ENCODE measurements at places on chromosomes 13 and 19. TPM values are rescaled to one million over a fixed set of nuclear protein-coding genes. Genes with fewer than 3 reads are reported as not detected.

Gene TCF3
- 56.9 TPM for total RNA-seq

Gene MAST1
- total RNA-seq: not detected

Gene CGB3
- total RNA-seq: not detected

Gene ZNF837
- total RNA-seq: 1.6 TPM

Gene CD79A
- total RNA-seq: 0.29 TPM

Gene TMC4
- 3.0 TPM for total RNA-seq

Gene PLIN5
- total RNA-seq: 3.5 TPM

DNA sequence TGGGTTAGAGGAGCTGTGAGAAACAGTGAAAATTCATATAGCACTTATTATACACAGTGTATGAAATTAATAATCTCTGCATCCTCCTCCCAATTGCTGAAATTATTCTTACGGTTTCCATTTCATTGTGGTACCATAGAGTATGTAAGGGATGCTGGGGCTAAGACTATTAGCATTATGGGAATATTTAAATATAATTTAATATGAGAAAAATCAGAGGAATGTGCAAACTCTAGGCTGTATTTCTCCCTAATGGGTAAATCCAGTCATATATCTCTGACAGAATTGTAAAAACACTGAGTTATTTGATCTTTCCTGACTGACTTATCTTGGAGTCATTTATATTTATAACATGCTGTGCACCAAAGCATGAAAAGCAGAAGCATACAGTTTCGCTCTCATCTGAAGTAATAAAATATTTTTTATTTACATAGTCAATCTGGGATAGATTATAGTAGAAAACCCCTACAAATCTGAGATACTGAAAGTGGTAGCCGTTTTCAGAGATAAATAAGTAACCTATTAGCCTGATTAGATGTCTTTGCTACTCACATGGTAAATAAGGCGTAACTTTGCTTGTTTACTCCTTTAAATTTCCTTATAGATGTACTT is 34.9 kb downstream of the LRCH1 start:
- peak overlapping the region; percentile 47 for H3K27ac ChIP-seq
- DNase-seq: no peak
- H3K4me3 ChIP-seq: no peak overlapping the region
- no peaks in the 10 kb centered on the region for H3K36me3 ChIP-seq
- H3K4me1 ChIP-seq: peaks cover 11% of the 10 kb centered on the region

GRCh38 chr13:34414616-34415015 is 527.5 kb upstream of the NBEA start:
- H3K4me1 ChIP-seq: no peaks in the 10 kb centered on the region
- no peak overlapping the region for H3K4me3 ChIP-seq
- no peaks in the 10 kb centered on the region for H3K27me3 ChIP-seq
- H3K36me3 ChIP-seq: no peaks in the 10 kb centered on the region

DNA sequence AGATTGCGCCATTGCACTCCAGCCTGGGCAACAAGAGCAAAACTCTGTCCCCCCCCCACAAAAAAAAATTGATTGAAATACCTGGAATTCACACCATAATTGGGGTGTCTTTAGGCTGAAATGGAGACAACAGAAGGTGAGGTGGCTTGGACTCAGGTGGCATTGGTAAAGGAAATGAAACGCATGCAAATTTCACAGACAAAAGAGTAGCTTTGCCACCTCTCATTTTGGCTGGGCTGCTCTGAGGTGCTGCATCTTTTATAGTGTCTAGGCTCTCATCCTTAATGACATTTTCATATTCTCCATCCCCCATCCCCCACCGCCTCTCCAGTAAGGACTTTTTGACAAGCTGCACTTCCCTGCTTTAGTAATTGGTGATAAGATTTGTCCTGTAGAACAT is 6.9 kb downstream of the UBE2L5 start:
- DNase-seq: no peak
- no peaks in the 10 kb centered on the region for H3K27me3 ChIP-seq
- no peaks in the 10 kb centered on the region for H3K36me3 ChIP-seq
- H3K27ac ChIP-seq: peak overlapping the region; percentile 88

GRCh38 chr13:52161181-52161646 is 1.8 kb upstream of the NEK3 start:
- H3K27ac ChIP-seq: no peak overlapping the region
- no peaks in the 10 kb centered on the region for H3K36me3 ChIP-seq
- no peaks in the 10 kb centered on the region for H3K4me1 ChIP-seq
- DNase-seq: no peak
- H3K27me3 ChIP-seq: no peaks in the 10 kb centered on the region

DNA sequence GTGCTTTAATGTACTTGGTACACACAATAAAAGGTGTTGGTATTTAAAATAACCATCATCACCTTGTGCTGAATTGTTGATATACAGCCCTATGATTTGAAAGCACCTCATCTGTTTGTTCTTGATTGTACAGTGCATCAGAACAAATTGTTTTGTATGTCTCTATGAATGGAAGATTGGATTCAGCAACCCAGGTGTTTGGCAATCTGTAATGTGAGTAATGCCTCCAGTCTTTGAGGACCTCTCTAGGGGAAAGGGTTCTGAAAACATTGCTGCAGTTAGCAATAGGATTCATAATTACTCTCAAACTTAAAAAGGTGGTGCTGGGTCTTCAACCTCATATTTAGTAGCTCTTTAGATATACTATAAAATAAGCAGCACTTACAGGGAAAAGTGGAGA is 341.8 kb downstream of the OXGR1 start:
- H3K36me3 ChIP-seq: no peaks in the 10 kb centered on the region
- no peak overlapping the region for H3K27ac ChIP-seq
- DNase-seq: no peak
- no peak overlapping the region for H3K4me3 ChIP-seq

- H3K36me3 ChIP-seq: no peaks in the 10 kb centered on the region
- peak overlapping the region; percentile 88 for H3K4me3 ChIP-seq
- H3K27me3 ChIP-seq: no peaks in the 10 kb centered on the region
- DNase-seq: peak; percentile 44
Measured at GRCh38 chr13:75480671-75481175, 1.2 kb downstream of the TBC1D4 start.

DNA sequence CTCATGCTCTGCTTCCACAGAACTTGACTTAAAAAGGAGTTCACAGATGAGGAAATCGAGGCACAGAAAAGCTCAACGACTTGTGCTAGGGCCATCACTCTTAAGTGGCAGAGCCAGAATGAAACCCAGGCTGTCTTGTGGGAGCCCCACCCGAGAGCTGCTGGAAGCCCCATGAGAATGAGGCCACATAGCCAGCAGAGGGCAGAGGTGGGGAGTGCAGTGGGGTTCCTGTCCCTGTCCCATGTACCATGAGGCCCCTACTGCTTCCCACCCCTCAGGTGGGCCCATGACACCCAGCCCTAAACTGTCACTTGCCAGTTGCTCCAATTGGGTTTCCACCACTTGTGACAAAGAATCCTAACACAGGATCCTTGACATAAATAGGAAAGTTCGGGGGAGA is 175.9 kb downstream of the IRS2 start:
- no peaks in the 10 kb centered on the region for H3K27me3 ChIP-seq
- H3K27ac ChIP-seq: no peak overlapping the region
- no peaks in the 10 kb centered on the region for H3K4me1 ChIP-seq
- no peaks in the 10 kb centered on the region for H3K36me3 ChIP-seq

DNA sequence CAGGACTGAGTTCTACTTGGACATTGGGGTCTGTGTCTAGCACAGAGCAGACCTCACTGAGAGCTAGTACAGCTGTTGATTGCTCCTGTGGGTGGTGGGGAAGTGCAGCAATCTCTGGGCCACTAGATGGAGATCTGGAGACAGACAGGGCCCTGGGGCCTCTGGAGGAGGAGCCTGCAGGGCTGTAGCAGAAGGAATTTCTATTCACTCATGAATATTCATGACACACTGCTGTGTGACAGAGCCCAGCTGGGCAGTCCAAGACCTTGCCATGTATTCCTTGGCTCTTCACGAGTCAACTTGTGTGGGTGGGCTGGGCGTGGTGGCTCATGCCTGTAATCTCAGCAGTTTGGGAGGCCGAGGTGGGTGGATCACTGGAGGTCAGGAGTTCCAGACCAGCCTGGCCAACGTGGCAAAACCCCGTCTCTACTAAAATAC is 37.5 kb downstream of the SUGP2 start:
- H3K4me1 ChIP-seq: no peaks in the 10 kb centered on the region
- no peaks in the 10 kb centered on the region for H3K36me3 ChIP-seq
- no peak overlapping the region for H3K27ac ChIP-seq
- DNase-seq: no peak

DNA sequence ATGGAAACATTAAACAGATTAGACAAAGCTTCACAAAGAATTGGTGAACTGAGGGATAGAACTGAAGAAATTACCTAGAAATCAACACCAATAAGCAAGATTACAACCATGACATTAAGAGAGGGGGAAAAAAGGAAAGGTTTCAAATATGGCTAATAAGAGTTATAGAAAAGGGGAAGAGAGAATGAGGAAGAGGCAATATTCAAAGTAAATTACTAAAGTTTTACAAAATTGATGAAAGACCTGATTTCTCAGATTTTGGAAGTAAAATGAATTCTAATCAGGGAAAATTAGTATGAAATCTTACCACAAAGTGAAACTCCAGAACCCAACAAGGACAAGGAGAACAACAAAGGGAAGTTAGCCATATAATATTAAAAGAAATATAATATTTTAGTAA is 187.4 kb downstream of the NBEA start:
- no peaks in the 10 kb centered on the region for H3K4me1 ChIP-seq
- no peak for DNase-seq
- H3K27me3 ChIP-seq: no peaks in the 10 kb centered on the region

GRCh38 chr13:56528040-56528790 is 612.5 kb upstream of the PRR20A start:
- H3K27me3 ChIP-seq: no peaks in the 10 kb centered on the region
- no peak overlapping the region for H3K27ac ChIP-seq
- DNase-seq: no peak
- no peaks in the 10 kb centered on the region for H3K36me3 ChIP-seq
- H3K4me1 ChIP-seq: no peaks in the 10 kb centered on the region

DNA sequence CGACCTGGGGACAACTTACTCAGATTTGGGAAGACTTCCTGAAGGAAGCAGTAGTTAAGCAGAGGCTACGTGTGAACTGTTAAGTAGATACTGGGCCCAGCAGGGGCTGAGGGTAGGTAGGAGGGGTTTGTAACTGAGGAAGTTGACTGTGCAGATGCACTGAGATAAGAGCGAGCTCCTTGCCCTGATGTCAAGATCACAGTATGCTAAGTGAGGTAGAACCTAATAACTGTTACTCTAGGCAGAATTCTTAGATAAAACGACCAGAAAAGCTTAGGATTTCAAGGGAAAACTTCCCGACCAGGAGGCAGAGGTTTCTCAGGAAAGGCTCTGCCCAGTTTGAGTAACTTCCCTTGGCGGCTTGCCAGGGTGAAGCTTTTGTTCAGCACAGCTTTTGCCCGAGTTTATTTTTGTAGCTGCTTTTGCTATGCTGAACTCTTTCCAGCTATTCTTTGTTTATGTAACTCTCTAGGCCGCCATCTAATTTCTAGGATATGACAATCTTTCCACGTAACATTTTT is 632.1 kb downstream of the DIAPH3 start:
- H3K4me3 ChIP-seq: no peak overlapping the region
- H3K4me1 ChIP-seq: no peaks in the 10 kb centered on the region
- peak; percentile 25 for DNase-seq
- H3K36me3 ChIP-seq: no peaks in the 10 kb centered on the region
- no peaks in the 10 kb centered on the region for H3K27me3 ChIP-seq

GRCh38 chr13:29750183-29750530 is 100.3 kb downstream of the UBL3 start:
- H3K4me3 ChIP-seq: no peak overlapping the region
- H3K4me1 ChIP-seq: no peaks in the 10 kb centered on the region
- no peak for DNase-seq
- H3K36me3 ChIP-seq: no peaks in the 10 kb centered on the region
- H3K27ac ChIP-seq: no peak overlapping the region
- no peaks in the 10 kb centered on the region for H3K27me3 ChIP-seq

DNA sequence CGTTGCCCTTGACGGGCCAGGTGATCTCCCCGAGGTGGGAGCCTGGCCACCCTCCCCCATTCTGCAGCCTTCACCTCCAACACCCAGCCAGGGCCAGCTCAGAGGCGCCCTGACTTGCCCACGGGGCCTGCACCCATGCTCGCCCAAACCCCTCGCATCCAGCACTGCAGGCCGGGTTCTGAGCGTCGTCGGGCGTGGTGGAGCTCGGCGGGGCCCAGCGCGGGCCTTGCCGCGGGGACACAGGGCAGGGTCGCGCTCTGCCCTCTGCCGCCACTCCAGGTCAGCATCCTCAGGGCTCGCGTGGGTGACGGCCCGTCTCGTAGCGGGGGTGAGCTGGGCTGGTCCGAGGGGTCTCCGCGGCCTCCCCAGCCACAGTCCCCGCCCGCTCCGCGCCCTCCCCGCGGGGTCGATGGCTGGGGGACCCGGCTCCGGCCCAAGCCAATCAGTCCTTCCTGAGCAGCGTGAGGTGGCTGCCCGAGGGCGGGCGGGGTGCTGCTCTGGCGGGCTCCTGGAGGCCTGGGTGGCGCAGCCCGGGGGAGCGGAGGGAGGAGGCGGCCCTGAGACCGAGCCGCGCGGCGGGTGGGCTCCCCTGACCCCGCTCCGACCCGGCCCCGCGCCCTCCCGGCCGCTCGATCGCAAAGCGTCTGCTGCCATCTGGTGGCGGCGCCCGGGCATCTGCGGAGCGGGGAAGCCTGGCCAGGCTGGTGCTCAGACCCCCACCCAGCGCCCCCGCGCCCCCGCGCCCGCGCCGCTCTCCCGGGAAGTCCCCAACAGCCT is 61.4 kb downstream of the CCNE1 start:
- no peak overlapping the region for H3K27ac ChIP-seq
- no peaks in the 10 kb centered on the region for H3K36me3 ChIP-seq
- peaks cover 16% of the 10 kb centered on the region for H3K4me1 ChIP-seq
- H3K27me3 ChIP-seq: no peaks in the 10 kb centered on the region
- peak; percentile 34 for DNase-seq

GRCh38 chr19:4088975-4089374 is 22.3 kb upstream of the ZBTB7A start:
- no peaks in the 10 kb centered on the region for H3K27me3 ChIP-seq
- H3K4me1 ChIP-seq: no peaks in the 10 kb centered on the region
- H3K4me3 ChIP-seq: no peak overlapping the region
- H3K36me3 ChIP-seq: no peaks in the 10 kb centered on the region

GRCh38 chr13:33115274-33115673 is 99.1 kb downstream of the KL start:
- no peaks in the 10 kb centered on the region for H3K36me3 ChIP-seq
- no peak overlapping the region for H3K27ac ChIP-seq
- H3K27me3 ChIP-seq: no peaks in the 10 kb centered on the region

DNA sequence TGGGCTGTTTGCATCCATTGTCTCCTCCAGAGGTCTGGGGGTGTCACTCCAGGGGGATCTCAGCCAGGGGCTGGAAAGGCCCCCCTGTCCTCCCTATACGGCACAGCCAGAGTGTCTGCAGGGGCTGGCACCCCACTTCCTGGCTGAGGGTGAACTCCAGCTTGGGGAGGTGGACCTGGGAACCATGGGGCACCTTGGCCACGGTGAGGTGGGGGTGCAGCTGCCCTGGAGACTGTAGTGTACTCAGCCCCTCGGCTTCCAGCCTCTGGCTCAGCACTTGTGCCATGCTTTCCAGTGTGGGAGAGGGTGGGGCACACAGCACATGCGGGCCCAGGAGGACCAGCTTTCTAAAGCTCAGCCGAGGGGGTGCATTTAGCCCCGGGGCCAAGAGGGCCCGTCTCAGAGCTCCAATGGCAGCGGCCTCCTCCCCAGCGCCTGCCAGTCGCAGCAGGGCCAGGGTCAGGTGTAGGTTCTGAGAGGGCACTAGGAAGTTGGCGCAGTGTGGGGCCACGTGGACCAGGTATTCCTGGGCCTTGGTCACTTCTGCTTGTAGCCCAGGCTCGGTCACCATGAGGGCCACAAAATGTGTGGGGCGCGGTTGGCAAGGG is 1.4 kb downstream of the LENG9 start:
- H3K4me3 ChIP-seq: no peak overlapping the region
- no peaks in the 10 kb centered on the region for H3K27me3 ChIP-seq
- no peaks in the 10 kb centered on the region for H3K36me3 ChIP-seq
- no peak for DNase-seq
- H3K4me1 ChIP-seq: no peaks in the 10 kb centered on the region
- H3K27ac ChIP-seq: peak overlapping the region; percentile 86

Data from uterus (tissue), 4 donors.